ENCODE measurements at places on chromosomes 6 and 20.

DNA sequence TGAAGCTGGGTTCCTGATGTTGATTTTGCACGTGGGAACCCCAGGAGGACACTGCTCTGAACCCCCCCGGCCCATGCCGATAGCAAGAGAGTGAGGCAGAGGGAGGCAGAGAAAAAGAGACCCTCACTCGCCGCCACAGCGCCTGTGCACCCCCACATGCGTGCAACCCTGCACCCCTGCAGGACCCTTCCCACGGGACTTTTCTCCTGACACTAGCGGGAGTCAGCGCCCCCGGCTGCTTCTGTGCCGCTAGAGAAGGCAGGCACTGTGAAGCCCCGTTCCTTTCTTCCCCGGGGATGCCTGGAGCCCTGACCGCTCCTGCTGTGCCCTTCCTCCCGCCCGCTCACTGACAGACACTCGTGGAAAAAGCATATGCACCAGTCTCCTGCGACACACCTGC is 67.4 kb downstream of the GMPR start:
- DNase-seq = no peak

GRCh38 chr20:44956410-44956809 is 3.8 kb downstream of the TOMM34 start:
- no peak for DNase-seq

DNA sequence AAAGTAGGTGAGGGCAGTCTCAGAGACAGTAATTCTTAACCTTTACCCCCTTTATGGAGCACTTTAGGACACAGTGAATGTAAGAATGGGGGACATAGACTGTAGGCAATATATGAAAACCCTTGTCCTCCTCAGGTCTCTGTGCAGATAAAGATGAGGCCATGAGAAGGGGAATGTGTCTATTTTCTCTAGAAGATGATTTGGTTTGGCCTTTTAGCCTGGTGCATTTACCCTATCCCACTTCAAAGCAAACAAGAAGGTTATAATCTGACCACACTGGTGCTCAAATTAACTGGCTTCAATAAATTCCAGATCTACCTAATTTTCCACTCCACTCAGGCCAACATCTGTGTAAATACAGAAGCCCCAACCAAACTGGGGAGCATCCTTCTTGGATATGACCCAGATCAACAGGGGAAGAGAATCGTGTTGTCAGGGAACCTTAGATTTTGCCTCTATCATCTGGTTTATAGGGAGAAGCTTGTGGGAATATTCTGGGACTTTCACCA is 42.4 kb downstream of the RIPOR2 start:
- DNase-seq = no peak

- DNase-seq = no peak
These were observed 10.3 kb downstream of the CLDN20 start for GRCh38 chr6:155274106-155274505.

DNA sequence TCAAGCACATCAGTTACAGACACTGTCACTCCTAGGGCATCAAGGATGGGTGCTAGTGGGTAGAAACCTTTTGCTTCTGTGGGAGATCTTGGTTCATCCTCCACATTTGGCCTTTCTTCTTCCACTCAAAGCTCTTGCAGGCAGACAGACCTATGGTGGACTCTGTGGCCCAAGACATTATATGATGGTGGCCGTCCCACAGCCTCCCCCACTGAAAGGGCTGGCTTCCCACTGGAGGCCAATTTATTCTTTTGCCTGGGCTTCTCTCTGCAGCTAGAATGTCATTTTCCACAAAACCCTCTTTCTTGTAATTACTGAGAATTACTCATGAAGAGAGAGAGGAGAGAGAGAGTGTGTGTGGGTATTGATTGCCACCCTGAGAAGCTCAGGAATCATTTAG is 43.8 kb downstream of the CD40 start:
- DNase-seq = no peak

DNA sequence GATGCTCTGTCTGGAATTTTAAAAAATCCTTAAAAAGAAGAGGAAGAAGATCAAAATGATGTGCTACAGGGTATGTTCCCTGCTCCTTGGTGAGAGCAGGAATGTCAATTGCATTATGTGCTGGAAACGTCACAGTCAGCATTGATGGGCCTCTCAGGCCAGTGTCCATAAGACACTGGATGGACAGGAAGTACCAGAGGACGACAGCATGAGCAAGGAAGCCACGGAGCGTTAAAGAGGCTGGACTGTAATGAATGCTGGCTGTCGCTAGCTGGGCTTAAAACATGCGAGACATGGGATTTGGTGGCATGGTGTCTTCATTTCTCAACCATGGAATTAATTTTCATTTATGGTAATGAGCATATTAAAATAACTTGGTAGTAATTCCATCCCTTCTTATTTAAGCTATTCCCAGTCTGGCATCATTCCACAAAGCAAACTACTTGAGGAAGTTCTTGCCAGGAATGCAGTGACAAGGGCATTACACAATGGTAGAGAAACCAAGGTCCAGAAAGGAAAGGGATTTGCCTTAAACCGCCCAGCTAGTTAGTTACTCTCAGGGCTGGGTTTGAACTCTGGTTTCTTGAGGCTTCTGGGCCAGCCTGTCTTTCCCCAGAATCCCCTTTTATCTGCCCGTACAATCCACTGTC is 166.6 kb upstream of the SOX4 start:
- no peak for DNase-seq

DNA sequence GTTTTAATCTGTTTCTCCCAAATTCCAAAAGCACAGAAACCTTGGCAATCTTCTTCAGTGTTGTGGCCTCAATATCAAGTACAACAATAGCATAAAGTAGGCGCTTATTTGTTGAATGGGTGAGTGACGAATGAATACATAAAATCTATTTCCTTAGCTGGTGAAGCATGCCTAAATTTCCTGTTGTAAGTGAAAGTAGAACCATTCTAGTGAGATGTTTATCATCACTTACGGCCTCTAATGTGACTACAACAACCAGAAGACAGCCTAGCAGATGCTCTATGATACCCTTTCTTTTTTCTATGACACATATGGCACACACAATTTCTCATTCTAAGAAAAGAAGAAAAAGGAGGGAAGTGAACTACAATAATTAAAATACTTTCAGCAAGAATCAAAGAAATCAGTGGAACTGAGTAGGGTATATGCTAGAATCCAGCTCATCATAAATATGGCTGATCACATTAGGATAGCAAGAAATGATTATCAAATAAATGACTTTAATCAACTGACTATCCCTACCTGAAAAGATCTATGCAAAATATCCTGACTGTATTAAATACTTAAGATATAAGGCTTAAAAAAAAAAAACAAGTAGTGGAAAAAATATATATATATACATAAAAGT is 67.4 kb downstream of the BTBD9 start:
- DNase-seq = peak; percentile 49

DNA sequence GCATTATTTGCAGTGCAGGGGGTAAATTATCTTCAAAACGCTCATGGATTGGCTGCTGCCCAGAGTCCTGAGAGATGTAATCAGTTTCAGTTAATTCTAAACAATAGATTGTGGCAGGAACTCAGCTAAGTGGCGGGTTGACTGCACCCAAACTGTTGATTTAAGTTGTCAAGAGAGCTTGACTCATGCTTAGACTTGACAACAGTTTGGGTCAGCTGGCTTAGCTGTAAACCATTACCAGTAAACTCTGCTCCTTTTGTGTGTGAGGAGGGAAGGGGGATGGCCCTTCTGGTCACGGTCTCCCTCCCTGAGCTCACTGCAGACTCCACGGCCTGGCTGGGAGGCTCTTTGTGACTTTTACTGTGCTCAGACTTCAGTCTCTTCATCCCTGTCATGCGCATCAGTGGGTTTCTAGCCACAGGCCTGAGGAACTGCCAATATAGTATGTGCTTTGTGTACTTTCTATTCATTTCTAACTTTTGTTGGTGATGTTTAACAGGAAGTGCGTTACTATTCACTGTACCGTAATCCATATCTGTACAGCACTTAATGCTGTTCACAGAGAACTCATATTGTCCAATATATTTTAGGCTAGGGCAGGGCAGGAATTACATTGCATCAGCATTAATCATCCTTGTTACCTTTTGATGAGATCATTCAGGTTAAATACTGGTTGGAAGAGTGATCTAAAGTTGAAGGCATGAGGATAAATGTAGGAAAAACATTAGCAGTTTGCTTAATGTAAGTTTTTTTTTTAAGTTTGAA is 488.3 kb downstream of the CDKAL1 start:
- DNase-seq = no peak

- no peak for DNase-seq
These were observed 227.4 kb downstream of the EYA4 start for GRCh38 chr6:133468591-133468990.

DNA sequence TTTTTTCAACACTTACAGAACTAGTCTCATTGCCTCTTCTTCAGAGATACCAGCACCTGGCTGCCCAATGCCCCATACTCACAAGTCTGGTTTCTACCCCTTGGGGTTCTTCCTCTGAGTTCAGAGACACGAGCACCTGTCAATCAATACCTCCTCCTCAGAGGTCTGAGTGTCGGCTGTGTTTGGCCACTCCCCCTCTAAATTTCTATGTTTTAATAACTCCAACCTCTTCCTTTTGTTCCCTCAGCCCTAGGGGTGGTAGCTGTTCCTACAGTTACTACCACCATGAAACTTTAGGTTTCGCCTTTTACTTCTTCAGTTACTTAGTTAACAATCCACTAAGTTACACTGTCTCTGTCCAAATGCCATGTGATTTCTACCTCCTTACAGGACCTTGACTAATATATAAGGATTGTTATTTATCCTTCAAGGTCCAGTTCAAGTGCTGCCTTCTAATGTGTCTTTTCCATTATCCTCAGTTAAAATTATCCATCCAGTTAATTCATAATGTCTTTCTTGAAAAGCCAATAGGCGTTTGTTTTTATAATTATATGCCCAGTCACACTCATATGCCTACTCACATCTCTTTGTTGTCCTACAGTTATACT is 14.6 kb upstream of the PHF20 start:
- no peak for DNase-seq

GRCh38 chr20:62925420-62926228 is 681 bp downstream of the DIDO1 start:
- peak; percentile 52 for DNase-seq

- no peak for DNase-seq
These were observed 99.4 kb upstream of the ADTRP start for GRCh38 chr6:11878029-11878428.

- DNase-seq = no peak
These were observed 4.3 kb downstream of the SCUBE3 start for GRCh38 chr6:35218021-35218420.

DNA sequence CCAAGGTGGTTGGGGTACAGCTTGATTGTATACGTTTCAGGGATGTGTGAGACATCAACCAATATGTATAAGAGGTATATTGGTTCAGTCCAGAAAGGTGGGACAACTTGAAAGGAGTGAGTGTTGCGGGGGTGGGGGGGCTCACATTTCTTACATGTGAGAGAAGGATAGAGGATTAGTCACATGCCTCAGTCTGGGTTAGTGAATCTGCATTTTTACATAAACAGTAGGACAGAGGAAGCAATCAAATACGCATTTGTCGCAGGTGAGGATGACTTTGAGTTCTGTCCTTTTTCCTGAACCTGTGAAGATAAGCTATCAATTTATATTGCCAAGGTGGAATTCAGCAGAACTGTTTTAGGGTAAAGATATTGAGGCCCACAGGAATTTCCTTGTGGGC is 42.1 kb upstream of the TBC1D32 start:
- no peak for DNase-seq

DNA sequence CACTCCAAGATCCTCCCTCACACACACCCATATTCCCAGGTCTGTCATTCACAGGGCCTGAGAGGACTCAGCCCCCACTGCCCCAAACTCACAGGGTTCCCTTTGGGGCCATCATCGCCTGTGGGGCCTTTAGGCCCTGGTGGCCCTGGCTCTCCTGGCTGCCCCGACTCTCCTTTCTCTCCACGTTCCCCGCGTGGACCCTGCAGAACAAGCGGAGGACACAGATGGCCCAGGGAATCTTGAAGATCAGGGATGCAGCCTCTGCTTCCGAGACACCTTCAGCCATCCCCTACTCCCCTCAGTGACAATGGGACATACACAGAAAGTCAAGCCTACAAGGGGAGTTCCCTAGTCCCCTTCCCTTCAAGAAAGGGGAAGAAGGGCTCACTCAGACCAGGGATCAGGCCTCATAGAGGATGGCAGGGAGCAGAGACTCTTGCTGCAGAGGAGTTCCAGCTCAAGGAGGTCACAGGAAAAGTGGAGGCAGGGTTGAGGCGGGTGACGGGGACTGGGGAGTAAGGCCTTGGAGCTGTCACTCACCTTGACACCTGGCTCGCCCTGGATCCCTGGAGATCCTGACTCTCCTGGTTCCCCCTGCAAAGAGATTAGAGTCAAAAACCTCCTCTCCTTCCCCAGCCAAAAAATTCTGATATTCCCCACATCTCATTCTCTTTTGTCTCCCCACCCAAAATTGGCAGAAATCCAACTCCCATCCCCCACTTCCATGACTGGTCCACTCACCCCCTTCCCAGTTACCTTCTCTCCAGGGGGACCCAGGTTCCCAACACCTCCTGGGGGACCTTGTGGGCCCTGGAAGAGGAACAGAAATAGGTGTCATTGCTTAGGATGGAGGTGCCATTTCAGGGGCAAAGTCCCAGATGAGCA is 22.7 kb downstream of the COL11A2 start:
- DNase-seq = peak; percentile 34

GRCh38 chr20:5504061-5504739 is 187.4 kb upstream of the PROKR2 start:
- DNase-seq = no peak

DNA sequence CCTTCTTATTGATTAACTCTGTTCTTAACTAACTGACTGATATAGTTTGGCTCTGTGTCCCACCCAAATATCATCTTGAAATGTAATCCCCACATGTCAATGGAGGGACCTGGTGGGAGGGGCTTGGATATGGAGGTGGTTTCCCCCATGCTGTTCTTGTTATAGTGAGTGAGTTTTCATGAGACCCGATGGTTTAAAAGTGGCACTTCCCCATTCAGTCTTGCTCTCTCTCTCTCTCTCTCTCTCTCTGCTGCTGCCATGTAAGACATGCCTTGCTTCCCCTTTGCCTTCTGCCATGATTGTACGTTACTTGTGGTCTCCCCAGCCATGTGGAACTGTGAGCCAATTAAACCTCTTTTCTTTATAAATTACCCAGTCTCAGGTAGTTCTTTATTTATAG is 81.8 kb upstream of the SPACA1 start:
- DNase-seq = no peak

DNA sequence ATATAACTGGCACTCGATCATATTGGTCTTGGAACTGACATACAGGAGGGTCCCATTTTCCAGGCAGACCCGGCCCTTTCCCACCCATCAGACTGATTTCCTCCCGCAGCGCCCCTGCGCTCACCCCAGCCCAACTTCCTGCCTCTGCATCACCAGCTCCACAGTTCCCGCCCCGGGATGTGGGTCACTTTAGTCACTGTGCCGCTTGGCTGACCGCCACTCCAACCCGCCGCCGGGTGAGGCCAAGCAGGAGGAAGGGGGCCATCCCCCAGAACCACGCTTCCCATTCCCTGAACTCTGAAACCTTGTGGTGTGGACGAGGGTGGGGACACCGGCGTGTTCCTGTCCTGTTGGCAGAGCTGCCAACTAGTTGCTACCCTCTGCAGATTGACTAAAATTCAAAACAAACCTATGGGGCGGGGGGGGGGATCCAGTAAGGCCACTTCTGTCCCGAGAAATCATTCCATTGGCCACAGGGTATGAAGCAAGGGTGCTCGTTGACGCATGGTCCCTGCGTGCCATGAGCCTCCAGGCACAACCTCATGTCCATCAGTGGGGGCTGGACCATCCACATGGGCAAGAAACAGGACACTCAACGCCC is 12.3 kb downstream of the TGM2 start:
- DNase-seq = no peak

Data from CD8-positive, alpha-beta memory T cell (primary cell).